ENCODE measurements at places on chromosomes 1 and 21.

- DNase-seq: no peak
Observed at GRCh38 chr1:216330262-216330661, 93.0 kb downstream of the USH2A start.

DNA sequence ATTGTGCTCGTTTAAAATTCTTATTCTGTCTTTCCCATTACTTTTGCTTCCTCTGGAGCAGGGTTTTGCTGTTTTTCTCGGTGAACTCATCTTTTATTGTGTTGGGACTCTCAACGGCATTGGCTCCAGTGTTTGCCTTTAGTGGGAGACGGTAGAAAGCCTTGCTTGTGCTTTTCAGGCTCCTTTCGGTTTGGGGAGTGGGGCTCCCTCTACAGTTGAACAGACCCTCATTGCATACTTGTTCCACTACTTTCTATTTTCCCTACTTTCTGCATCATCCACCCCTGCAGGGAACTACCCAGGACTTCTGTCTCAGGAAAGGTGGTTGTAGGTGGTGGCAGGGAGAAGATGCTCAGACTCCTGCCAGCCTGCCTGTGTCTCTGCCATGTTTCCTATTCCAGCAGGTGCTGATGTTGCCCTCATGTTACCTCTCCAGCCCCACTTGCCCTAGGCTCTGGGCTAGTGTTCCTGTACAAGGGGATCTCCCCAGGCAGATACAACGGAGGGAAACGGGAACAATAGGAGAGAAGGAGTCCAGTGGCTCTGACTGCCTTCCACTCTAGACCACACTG lies 68.5 kb upstream of the ZBTB18 start:
- DNase-seq: no peak

DNA sequence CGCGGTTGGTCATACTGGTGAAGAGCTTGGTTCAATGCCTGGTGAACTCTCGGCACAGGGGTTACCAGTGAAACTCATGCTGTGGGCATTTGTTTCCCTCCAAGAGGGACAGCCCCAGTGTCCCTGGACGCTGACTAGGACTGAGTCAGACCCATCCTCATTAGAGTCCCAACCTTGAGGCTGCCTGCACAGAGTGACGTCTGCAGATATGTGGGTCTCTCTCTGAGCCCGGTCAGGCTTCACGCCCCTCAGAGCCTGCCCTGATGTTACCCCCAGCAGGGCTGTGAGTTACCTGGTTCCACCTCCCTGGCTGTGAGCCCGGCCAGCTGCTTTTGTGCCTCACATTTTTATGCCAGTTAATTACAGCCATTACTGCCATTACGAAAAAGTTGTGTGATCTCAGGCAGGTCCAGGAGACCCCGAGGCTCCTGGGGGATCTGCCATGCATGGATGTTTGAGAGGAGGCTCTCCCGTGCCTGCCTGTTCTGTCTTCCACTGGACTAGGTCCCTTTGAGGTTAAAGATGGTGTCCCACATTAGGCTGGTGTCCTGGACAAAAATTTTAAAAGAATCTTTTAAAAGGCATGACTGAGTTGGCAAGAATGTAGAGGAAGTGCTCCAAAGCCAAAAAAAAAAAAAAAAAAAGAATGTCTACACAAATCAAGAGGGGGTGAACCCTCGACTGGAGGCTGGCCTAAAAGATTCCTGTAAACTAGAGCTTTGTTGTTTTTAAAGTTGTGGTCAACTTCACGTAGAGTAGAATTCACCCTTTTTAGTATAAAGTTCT lies 36.6 kb upstream of the PADI1 start:
- no peak for DNase-seq

DNA sequence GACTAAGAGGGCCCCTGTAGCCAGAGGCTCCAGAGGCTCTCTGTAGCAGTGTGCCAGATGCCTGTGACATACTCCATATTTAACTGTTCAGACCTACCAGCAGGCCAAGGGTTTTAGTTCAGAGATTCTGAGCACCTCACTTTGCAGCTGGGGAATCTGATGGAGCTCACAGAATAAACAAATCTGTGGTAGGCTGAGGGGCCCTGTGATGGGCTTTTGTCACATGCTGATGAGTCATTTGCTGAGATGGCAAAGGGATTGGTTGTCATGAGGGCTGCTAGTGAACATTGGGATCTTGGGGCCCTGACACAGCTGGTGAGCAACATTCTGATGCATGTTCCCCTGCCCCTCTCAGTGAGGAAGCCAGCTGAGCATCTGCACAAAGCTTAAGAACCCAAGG lies 482.2 kb downstream of the CAMTA1 start:
- no peak for DNase-seq

DNA sequence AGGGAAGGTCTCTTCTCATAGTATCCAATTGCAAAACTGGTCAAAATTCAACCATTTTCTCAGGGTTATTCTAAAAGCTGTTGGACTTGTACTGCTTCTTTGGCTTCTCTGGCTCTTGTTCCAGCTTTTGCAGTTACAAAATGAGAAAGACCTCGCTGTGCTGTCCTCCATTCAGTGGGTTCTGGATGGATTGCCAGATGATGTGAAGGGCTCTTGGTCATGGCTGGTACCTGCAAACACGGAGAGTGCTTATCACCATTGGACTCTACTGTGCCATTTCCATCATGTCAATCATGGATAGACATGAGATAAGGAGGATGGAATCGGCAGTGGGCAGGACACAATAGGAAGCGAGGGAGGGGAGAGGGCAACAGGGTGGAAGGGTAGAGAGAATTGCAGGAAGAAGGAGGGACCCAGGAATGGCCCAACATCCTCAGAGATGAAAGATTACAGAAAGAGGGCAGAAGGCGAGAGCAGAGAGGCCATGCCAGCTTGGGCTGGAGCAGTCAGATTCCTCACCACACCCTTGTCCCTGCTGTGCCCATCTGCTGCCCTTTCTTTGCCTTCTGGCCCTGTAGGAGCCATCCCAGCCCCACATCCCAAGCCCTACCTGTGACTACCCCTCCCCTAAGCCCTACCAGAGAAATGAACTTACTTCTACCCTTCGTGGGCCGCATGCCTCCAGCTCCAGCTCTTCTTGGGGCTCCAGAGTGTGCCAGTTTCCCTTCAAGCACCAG lies 70.3 kb downstream of the HIVEP3 start:
- DNase-seq: no peak
